HT1080 (cell line): ENCODE measurements at places on chromosomes 11 and 22.

- DNase-seq: no peak
Observed at GRCh38 chr11:96538104-96538503, 148.3 kb downstream of the JRKL start.

- DNase-seq: peak; percentile 44
Observed at GRCh38 chr11:110219006-110219785, 77.2 kb downstream of the RDX start.

GRCh38 chr11:83035070-83035854, 36.4 kb downstream of the RAB30 start:
- no peak for DNase-seq

- no peak for DNase-seq
Observed at GRCh38 chr11:104095791-104096190, 59.4 kb downstream of the DDI1 start.

DNA sequence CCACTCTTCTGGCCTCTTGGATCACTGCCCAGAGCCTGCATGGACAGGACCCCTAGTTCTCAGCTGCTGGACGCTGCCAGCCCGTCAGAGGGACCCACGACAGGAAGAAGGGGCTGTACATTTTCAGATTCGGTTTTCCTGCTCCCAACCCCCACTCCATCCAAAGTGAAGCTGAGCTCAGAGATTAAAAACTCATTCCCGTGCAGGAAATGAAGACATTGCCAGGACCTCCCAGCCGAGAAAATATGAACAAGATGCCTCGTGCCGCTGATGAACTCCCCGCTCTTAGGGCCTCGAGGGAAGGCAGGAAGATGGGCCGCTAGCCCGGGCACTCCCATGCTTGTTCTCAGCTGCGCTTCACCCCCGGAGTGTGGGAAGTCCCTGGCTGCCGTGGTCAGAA, 36.1 kb downstream of the RPUSD4 start:
- DNase-seq: no peak

- DNase-seq: no peak
Observed at GRCh38 chr11:113497066-113497910, 22.1 kb upstream of the DRD2 start.

DNA sequence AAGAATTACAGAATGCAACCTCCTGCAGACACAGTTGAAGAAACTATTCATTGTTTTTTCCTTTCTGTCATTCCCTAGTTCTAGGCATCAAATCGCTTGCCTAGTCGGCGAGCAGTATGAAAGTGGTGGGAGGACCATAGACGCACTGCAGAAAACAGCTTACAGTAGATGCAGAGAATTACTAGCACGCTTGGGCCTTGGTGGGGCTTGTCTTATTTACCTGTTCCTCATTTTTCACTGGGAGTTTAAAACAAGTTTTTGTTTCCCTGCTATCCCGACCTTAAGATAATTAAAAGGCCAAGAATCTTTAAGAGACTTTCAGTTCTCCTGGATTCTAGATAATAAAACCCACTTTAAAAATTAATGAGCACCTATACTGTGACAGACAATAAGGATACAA, 713 bp upstream of the ARL14EP start:
- no peak for DNase-seq

- DNase-seq: no peak
Observed at GRCh38 chr11:111834432-111835163, 36.8 kb downstream of the ALG9 start.

DNA sequence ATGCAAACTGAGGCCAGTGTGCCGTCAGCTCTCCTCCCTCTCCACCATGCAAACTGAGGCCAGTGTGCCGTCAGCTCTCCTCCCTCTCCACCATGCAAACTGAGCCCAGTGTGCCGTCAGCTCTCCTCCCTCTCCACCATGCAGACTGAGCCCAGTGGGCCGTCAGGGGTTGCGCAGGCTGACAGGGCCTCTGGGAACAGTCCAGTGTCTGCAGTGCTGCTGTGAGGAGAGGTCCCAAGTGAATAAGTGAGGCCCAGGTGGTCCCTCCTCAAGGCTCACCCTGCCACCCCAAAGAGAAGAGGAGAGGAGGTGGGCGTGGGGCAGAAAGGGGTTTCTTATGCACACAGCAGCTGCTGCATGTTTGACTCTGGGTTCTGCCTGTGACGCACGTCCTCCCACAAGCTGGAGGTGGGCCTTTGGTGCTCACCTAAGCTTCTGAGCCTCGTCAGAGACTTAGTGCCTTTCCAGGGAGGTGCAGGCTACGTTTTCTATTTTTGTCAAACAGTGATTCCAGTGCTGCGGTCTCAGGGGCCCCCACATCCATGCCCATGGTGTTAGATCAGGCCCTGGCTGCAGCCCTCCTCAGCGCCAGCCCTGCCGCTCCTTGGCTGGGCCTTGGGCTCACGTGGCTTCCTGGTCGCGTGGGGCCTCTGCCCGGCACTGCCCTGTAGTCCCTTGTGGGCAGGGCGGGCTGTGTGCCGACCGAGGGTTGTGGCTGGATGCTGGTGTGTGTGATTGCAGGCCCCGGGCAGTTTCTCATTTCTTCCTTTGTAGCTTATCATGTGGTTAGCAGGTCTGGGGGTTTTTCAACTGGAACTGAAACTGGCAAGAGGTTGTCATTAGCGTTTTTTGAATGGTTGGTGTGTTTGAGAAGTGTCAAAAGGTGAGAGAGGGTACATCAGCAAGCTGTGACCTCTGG, 7.1 kb downstream of the TPCN2 start:
- no peak for DNase-seq

GRCh38 chr22:19708321-19709011, 5.8 kb upstream of the SEPTIN5 start:
- no peak for DNase-seq

DNA sequence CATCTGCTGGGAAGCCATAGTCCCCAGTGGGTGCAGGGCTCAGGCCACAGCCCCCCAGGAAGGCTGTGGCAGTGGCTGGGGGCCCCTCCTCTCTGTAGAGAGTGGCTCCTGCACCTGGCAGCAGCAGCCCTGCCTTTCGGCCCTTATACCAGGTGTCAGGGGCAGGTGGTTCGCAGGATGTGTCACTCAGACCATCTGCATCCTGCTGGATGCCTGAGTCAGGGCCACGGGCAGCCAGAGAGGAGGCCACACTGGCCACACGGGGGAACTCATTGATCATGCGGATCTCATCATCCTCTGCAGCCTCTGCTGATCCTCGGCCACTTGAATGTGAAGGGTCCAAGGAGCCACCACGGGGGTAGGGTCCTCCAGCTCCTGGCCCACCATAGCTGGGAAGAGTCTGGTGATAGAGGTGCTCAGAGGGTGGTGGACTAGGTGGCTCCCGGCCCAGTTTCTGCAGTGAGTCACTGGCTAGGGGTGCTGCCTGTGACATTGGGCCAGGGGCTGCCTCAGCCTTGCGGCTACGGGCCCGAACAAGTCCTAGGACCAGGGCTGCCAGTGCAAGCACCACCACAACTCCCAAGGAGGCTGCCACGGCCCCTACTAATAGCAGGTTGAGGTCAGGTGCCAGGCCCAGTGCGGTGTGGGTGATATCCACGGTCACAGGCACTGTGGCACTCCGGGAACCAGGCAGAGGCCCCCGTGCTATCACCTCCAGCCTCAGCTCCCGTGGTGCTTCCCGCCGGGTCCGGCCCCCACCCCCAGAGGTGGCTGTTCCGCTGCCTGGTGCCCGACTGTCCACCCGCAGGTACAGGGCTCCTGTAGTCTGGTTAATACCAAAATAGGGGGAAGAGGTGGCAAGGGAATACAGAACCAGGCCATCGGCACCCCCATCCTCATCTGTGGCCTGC, 3.3 kb upstream of the TPP1 start:
- DNase-seq: peak; percentile 34

GRCh38 chr11:65185869-65186341, 4.2 kb downstream of the CAPN1 start:
- DNase-seq: no peak

DNA sequence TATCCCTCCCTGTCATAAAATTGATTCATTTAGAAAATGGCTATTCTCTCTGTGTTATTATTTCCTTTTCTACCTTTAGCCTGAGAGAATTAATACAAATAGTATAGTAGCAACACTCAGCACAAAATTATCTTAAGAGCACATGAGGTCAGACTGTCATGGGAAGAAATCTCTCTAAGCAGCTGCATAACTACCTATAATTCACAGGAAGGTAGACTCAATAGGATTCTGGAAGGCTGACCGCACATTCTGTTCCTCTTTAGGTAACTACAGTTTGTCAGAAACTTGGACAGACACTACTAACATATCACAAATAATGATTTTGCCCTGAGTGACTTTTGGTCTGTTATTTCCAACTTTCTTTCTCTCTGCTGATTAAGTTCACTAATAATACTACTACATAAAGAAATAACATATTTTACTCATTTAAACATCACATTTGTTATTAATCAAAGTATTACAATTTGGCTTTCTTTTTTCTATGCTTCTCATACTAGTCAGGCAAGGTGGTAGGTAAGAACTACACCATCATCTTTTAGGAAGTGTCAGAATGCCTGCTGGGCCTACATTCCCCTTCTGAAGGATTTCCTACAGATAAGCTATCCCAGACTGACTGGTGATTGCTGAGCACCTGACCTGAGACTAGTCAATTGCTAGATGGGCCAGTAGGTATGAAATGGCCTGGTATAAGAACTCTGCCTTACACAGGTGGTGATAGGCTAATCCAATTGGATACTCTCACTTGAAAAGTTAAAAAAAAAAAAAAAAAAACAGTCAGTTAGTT, 325.1 kb downstream of the DLG2 start:
- no peak for DNase-seq
